ENCODE measurements at places on chromosomes 11 and 22. TPM values are rescaled to one million over a fixed set of nuclear protein-coding genes. Genes with fewer than 3 reads are reported as not detected.

The YAP1 gene
- total RNA-seq, result 50.5 TPM

The KDM2A gene
- 32.1 TPM for total RNA-seq

The SART1 gene
- total RNA-seq, result 27.6 TPM

The OR5A1 gene
- not detected for total RNA-seq

The CCDC81 gene
- 1.1 TPM for total RNA-seq

The KREMEN1 gene
- 44.9 TPM for total RNA-seq

The APOA5 gene
- not detected for total RNA-seq

The LMNTD2 gene
- 0.22 TPM for total RNA-seq

The SCGB2A2 gene
- not detected for total RNA-seq

The TRIM5 gene
- 14.0 TPM for total RNA-seq

The NRIP3 gene
- total RNA-seq, result 1.6 TPM

The IRF7 gene
- total RNA-seq, result 11.3 TPM

The RFPL3 gene
- total RNA-seq, result not detected

The CD3E gene
- total RNA-seq, result 0.13 TPM

The APOL4 gene
- total RNA-seq, result 19.4 TPM

The GRK3 gene
- 9.0 TPM for total RNA-seq

The BLID gene
- total RNA-seq, result 1.2 TPM

The SDHD gene
- 86.3 TPM for total RNA-seq

The KRTAP5-2 gene
- not detected for total RNA-seq

The AHNAK gene
- 378 TPM for total RNA-seq

The MRGPRG gene
- total RNA-seq, result not detected

The BIRC3 gene
- 0.98 TPM for total RNA-seq

The NXPE2 gene
- total RNA-seq, result 0.18 TPM

The RPS25 gene
- 2,660 TPM for total RNA-seq
